ENCODE measurements at places on chromosomes 12 and 14. TPM values are rescaled to one million over a fixed set of nuclear protein-coding genes. Genes with fewer than 3 reads are reported as not detected.

Gene DGLUCY
- 28.6 TPM for total RNA-seq

- DNase-seq = peak; percentile 94
These were observed 275.9 kb downstream of the FBXL14 start for GRCh38 chr12:1318327-1319031.

- DNase-seq = no peak
These were observed 177.0 kb upstream of the CNTN1 start for GRCh38 chr12:40515041-40515816.

DNA sequence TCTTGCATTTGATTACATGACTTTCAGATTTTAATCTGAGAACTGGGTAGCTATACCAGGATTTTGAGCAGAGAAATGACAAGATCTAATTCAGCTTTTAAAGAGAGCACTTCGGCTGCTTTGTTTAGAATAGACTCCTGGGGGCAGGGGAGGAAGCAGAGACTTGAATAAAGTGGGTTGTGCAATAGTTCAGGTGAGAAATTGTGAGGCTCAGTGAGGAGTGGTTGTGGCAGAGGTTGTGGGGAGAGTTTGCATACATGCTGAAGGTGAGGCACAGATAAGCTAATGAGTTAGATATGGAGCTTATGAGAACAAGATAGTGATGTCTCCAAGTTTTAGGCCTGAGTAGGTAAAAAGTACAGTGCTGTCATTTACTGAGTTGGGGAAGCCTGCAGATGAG lies 281.4 kb downstream of the FLRT2 start:
- peak; percentile 55 for DNase-seq

DNA sequence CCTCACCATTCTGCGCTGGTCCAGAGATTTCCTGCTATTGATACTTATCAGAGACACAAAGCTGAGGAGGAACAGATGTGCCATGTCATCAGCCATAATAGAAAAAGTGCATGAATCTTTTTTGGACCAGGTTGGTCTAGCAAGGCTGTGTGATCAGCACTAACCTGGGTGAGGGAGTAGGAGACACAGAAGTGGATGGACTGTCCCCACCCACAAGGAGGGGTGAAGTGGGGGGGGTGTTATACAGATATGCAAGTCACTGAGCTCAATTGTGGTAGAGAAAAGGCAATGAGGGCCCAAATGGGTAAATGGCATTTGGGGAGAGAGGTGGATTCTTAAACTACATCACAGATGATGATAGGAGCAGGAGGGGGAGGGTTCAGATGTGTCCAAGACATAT lies 123.0 kb downstream of the SAMD4A start:
- DNase-seq = no peak

GRCh38 chr12:48070033-48070432 lies 35.8 kb downstream of the SENP1 start:
- DNase-seq = no peak
